Activated CD4-positive, alpha-beta T cell treated with anti-CD3 and anti-CD28 coated beads, Interleukin-2, amount 10 ng/mL, durations not matched to agents 24 days and 14 days (primary cell): ENCODE measurements at places on chromosomes 7 and 10. TPM values are rescaled to one million over a fixed set of nuclear protein-coding genes. Genes with fewer than 3 reads are reported as not detected.

The ARHGEF35 gene
- 2.8 and 3.5 TPM in 2 replicates for total RNA-seq

The NANOS1 gene
- total RNA-seq, result 0.44 and 0.59 TPM in 2 replicates

GRCh38 chr10:77156406-77156879 lies 481.2 kb downstream of the KCNMA1 start:
- no peak overlapping the region for H3K27ac ChIP-seq
- no peak overlapping the region for H3K4me3 ChIP-seq
- no peaks in the 10 kb centered on the region for H3K36me3 ChIP-seq
- DNase-seq, result no peak
- H3K27me3 ChIP-seq, result peaks cover 2% of the 10 kb centered on the region

The METTL27 gene
- total RNA-seq, result 1.3 and 1.9 TPM in 2 replicates

The PNLIPRP2 gene
- not detected in 2 replicates for total RNA-seq
